ENCODE measurements at places on chromosomes 3 and 15. TPM values are rescaled to one million over a fixed set of nuclear protein-coding genes. Genes with fewer than 3 reads are reported as not detected.

STAC gene
- 3.8 TPM for total RNA-seq

CLDN18 gene
- not detected for total RNA-seq

ADCY5 gene
- 0.46 TPM for total RNA-seq

PLA2G4D gene
- not detected for total RNA-seq

LRRK1 gene
- 12.9 TPM for total RNA-seq

LRRC31 gene
- not detected for total RNA-seq

MYZAP gene
- 0.18 TPM for total RNA-seq

ITPKA gene
- total RNA-seq: 0.92 TPM

WNT7A gene
- under 0.01 TPM for total RNA-seq

LYSMD4 gene
- total RNA-seq: 6.8 TPM

FBXW12 gene
- not detected for total RNA-seq

SMCO1 gene
- total RNA-seq: not detected

Data from smooth muscle cell of bladder (primary cell).